ENCODE measurements at places on chromosomes 7 and 10.

DNA sequence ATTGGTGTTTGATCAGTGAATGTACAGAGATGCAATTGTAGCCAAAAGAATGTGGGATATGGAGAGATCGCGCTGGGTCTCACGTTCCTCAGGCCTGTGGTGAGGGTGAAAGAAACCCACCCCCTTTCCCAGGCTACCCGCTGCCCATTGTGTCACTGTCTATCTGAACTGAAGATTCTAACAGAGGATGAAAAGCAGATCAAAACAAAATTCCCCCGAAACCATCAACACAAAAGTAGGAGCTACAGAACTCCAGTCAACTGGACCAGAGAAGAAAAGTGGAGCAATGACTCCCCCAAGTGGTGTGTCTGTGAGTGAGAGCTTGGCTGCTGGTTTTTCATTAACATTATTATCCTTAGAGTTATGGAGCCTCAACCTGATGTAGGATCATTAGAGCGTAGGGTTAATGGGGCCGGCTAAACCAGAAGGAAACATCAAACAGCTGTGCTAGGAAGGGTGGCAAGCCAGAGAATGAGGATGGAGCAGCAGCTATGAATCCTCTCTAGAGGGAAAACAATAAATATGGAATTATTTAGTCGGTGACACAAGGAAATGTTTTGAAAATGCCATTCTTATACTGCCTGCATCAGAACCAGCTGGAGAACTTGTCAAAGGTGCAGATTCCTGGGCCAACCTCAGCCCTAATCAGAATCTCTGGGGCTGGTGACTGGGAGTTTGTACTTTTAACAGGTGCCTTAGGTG, 38.3 kb downstream of the AKR1B1 start:
- DNase-seq, result peak; percentile 56

DNA sequence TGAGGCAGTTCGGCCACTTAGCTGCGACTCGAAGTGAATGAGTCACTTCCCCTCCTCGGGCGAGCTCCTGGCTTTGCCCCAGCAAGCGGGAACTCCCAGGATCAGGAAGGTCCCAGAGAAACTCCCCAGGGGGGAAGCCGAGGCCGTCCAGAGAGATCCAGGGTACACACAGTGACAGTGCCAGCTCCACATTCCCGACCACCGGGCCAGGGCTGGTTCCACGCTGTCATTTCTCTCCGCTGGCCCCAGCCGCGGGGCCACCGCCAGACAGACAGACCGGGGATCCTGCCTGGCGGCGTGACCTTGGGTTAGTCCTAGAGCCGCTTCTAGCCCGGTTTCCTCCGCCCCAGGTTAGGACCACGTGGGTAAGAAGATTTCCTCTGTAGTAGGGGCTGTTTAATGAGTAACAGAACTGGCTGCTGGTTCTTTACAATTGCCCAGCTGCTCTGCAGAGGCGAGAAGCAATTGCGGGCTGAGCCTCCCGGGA, 463 bp upstream of the UPP1 start:
- DNase-seq, result peak; percentile 94

DNA sequence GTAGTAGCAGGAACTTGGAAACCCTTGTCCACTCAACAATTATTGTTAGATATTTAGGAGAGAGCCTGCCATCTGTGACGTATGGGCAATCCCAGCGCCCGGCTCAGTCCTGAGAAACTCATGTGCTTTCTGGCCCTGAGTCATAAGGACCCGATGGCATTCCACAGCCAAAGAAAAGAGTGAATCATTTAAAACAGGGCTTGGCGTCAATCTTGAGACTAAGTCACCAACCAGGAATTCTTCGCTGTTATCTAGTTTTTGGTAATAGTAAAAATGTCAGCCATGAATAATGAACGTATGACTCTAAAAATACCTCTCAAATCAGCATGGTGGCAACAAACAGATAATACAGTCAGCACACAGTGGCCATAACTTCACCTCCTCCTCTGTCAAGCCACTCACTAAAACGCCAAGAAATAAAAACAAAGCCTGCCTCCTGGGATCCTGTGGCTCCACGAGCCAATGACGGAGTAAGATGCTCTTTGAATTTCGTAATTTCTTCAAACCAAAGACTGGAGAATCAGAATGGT, 140.8 kb downstream of the ADAM12 start:
- peak; percentile 98 for DNase-seq

GRCh38 chr10:103671126-103671895, 177.8 kb downstream of the NEURL1 start:
- DNase-seq, result no peak

- DNase-seq, result peak; percentile 17
Observed at GRCh38 chr7:111931958-111932357, 274.2 kb downstream of the DOCK4 start.

- DNase-seq, result no peak
Observed at GRCh38 chr10:24010436-24010970, 198.4 kb upstream of the KIAA1217 start.

DNA sequence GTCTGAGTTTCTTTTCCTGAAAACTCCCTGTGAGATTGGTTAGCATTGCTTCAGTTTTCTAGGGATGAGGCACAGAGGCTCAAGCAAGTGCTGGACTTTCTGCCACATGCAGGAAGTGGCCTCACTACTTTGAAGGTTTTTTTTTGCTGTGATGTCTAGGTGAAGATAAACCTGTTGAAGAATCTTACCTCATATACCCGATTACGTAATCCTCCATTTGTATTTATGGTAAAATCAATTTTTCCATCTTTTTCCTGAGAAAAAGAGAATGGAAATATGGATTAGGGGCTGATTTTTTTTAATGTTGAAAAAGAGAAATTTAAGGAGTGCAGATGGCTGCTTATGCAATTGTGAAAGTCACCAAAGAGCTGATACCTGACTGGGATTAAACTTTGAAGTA, 23.4 kb downstream of the CBLL1 start:
- no peak for DNase-seq

DNA sequence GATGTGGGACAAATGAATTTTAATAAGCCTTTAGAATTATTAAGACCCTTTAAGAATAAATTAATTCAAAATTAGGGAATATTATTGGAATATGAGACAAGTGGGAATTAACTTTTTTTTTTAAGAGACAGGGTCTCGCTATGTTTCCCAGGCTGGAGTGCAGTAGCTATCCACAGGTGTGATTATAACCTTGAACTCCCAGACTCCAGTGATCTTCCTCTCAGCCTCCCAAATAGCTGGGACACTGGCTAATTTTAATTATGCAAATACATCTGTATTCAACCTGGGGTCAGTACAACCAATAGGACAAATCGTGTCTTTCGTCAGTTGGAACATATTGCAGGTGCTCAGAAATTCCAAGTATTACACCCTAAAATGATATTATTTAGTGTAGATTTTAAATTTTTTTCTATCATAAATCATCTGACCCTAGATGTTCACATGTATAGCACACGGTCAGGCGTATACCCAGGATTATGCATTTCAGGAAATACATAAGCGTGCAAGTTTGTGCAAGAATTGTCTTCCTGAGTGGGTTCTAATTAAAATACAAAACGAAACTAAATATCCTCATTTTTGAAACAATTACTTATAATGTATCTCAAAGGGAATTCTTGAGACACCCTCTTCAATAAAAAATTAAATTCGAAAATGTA, 1.2 kb downstream of the NT5C3A start:
- DNase-seq, result no peak

- no peak for DNase-seq
Observed at GRCh38 chr10:5943536-5943935, 33.8 kb downstream of the IL15RA start.

GRCh38 chr10:74079936-74080590, 70.6 kb downstream of the AP3M1 start:
- DNase-seq, result peak; percentile 72

- DNase-seq, result no peak
Observed at GRCh38 chr7:128916643-128916915, 6.1 kb upstream of the KCP start.
